ENCODE measurements at places on chromosomes 11 and 22.

DNA sequence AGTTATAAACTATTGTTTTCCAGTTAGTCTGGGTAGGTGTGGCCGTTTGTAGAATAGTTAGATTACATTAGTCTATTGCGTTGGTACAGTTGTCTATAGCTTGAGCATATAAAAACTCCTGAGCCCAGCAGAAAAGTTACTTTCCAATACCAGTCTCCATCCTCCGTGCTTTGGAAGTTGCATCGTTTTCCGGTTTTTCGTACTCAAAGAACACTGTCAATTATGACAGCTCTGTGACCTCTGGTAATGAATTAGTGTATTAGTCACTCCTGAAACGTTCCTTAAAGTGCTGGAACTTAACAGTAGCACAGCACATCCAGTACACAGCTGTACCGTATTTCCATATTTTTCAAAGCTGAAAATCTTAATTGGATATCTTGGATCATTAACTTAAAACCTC, 808 bp upstream of the MSANTD2 start:
- no peak for DNase-seq

- no peak for DNase-seq
These were observed 184.5 kb downstream of the EFCAB6 start for GRCh38 chr22:43627485-43628213.

GRCh38 chr22:41197038-41197972, 7.8 kb upstream of the L3MBTL2 start:
- peak; percentile 71 for DNase-seq

DNA sequence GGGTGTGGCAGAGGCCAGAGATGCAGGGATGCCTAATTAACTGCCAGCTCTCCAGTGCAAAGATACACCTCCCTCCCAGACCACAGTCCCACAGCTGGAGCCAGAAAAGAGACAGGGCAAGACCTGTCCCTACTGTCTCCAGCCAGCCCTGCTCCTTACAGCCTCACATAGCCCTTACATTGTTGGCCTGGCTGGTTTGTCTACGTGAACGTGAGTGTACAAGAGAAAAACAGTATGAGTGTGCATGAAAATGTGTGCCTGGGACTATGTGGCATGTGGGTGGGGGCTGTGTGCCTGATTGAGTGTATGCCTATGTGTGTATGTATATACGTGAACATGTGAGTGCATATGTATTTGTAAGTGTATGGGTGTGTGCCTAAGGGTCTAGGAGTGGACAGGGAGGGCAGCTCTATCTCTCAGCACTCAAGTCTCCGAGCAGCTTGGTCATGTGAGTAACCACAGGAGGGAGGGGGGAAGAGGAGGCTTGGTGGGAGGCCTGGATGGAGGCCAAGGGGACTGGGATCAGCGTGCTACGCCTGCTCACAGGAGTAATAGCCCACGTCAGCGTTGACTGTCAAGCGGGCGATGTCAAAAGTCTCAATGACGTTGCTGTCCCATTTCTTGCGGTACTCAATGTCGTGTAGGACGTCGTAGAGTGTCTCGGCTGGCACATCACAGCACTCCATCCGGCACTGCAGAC, 6.6 kb upstream of the ARAP1 start:
- no peak for DNase-seq

DNA sequence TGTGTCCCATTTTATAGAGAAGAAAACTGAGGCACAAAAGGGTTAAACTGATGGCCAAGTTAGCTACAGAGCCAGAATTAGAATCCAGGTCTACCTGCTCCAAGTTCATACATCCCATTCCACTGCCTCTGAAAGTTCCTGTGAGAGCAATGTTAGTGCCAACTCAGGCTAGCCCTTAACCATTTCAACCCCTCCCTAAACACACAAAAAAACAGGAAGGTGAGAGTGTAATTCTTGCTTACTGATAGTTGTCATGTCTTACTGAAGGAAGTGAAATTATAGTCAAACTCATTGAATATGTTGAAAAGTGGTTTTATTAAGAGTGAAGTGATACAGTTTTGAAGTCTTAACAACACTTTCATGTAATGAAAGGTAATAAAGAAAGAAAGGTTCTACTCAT, 2.9 kb upstream of the E2F8 start:
- no peak for DNase-seq

GRCh38 chr11:106463796-106464201, 386.3 kb downstream of the AASDHPPT start:
- no peak for DNase-seq

Measured in breast epithelium (tissue), 4 donors.